ENCODE measurements at places on chromosomes 2 and 18. TPM values are rescaled to one million over a fixed set of nuclear protein-coding genes. Genes with fewer than 3 reads are reported as not detected.

Gene LYG2
- total RNA-seq = not detected

Gene ESPNL
- not detected for total RNA-seq

Gene SERPINB2
- total RNA-seq = not detected

Gene ALLC
- not detected for total RNA-seq

Gene GYPC
- total RNA-seq = 157 TPM

Gene KLHL14
- not detected for total RNA-seq

Gene RANBP2
- total RNA-seq = 182 TPM

Gene SLC16A14
- total RNA-seq = 0.63 TPM

Gene CYB5A
- 3.7 TPM for total RNA-seq

Gene BCL2L11
- 50.1 TPM for total RNA-seq

DNA sequence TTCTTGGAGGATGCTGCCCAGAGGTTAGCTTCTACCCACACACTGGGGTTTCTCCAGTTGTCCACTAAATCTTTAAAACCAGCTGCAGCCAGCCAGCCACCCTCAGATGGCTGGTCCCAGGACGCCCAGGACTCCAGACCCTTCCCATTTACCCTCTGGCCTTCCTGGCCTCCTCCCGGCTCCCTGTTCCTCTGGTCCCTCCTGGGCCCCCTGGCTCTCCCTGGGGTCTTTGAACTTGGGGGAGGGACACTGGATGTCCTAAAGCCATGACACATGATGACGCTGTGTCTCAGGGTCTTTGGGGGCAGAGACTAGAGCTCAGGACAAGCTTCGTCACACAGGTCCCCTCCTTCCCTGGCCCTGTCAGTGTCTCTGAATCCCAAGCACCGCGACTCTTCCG is 201.1 kb upstream of the HDAC4 start:
- peaks cover 3% of the 10 kb centered on the region for H3K27me3 ChIP-seq
- no peak overlapping the region for H3K27ac ChIP-seq
- DNase-seq = no peak
- H3K4me3 ChIP-seq = no peak overlapping the region

GRCh38 chr2:237774811-237775553 is 23.6 kb upstream of the RBM44 start:
- no peak overlapping the region for H3K4me3 ChIP-seq
- H3K4me1 ChIP-seq = no peaks in the 10 kb centered on the region
- H3K36me3 ChIP-seq = peaks cover 83% of the 10 kb centered on the region
- no peaks in the 10 kb centered on the region for H3K27me3 ChIP-seq
- peak; percentile 66 for DNase-seq

GRCh38 chr2:111122631-111123421 is 2.1 kb downstream of the BCL2L11 start:
- peak overlapping the region; percentile 84 for H3K4me3 ChIP-seq
- DNase-seq = peak; percentile 24
- no peak overlapping the region for H3K27ac ChIP-seq
- peaks cover 25% of the 10 kb centered on the region for H3K27me3 ChIP-seq
- H3K4me1 ChIP-seq = peaks cover 53% of the 10 kb centered on the region
- peaks cover 24% of the 10 kb centered on the region for H3K36me3 ChIP-seq

- peaks cover 55% of the 10 kb centered on the region for H3K36me3 ChIP-seq
- peaks cover 38% of the 10 kb centered on the region for H3K4me1 ChIP-seq
- peak overlapping the region; percentile 95 for H3K4me3 ChIP-seq
- no peak for DNase-seq
- H3K27ac ChIP-seq = peak overlapping the region; percentile 97
- H3K27me3 ChIP-seq = no peaks in the 10 kb centered on the region
These were observed 1.3 kb downstream of the HSPD1 start for GRCh38 chr2:197498235-197498936.

DNA sequence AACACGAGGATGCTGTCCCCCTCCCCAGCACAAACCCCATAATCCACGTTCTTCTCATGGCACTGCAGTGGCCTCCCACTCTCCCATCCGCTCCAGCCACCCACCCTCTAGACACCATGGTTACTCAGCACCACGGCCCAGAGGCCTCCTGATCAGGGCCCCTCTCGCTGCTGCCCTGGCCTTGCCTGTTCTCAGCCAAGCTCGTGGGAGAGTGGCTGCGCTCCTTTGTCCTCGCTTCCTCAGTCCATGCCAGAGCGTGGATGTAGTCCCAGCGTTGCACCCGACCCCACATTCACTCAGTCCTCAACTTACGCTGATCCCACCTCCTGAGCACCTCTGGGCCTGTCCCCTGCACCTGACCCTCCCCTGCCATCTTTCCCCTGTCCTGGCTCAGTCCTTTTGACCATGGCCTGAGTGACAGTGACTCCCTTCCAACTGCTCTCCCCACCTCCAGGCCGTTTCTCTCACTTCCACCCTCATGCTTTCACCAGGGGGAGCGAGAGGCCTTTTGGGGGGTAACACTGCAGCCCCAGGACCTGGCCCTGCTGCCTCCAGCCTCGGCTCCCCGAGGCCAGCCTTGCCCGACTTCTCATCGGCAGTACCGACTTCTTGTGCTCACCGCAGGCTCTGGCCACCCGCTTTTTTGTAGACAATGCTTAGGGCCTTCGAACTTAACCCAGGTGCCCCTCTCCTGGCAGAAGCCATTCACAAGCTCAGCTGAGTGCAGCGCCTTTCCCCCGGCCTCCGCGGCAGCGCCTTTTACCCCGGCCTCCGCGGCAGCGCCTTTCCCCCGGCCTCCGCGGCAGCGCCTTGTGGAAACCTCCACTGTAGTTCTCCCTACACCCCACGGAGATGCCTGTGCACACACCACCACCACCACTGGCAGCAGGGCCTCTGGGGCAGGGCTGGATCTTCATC is 131.4 kb downstream of the CLIP4 start:
- H3K4me3 ChIP-seq = no peak overlapping the region
- no peak overlapping the region for H3K27ac ChIP-seq

DNA sequence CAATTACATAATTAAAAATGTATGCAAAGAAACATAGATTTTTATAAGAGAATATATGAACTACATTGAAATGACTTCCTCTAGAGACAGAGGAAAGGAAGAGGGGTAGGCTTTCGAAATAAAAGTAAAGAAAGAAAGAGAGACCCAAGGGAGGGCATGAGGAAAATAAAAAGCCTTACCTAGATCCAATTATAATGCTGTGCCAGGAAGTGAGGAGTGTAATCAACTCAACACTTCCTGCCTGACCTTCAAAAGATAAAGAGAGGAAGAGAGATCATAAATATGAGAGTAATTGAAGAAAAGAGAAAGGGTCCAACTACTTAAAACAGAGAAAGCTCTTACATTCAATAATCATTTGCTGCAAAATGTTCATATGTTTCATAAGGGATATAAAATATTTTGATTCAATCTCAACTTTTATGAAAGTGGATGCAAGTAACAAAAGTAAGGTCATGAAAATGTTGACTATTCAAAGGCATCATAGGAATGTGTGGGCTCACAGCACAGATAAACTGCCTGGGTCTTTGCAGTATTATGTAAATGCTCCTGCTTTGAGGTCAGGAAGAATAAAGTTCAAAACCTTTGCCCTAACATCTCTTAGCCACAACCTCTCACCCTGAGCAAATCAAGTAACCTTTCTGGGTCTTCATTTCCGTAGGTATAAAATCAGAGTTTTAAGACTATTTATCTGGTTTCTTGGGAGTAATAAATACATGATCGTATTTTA is 1237.7 kb downstream of the LRP1B start:
- no peaks in the 10 kb centered on the region for H3K27me3 ChIP-seq
- H3K27ac ChIP-seq = no peak overlapping the region
- H3K4me1 ChIP-seq = no peaks in the 10 kb centered on the region
- no peak for DNase-seq

DNA sequence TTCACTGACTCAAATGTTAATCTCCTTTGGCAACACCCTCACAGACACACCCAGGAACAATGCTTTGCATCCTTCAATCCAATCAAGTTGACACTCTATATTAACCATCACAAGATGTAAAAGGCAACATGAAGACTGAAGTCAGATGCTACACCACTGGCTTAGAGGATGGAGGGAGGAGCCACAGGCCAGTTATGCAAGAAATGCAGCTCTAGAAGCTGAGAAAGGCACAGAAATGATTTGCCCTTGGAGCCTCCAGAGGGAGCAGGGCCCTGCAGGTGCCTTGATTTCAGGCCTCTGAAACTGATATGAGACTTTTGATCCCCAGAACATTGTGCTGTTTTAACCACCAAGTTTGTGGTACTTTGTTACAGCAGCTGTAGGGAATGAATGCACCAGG is 276.3 kb downstream of the KCNS3 start:
- no peaks in the 10 kb centered on the region for H3K27me3 ChIP-seq
- H3K4me3 ChIP-seq = no peak overlapping the region
- no peak overlapping the region for H3K27ac ChIP-seq
- no peak for DNase-seq

- no peak for DNase-seq
- H3K27ac ChIP-seq = no peak overlapping the region
These were observed 1662.1 kb upstream of the NXPH2 start for GRCh38 chr2:140442319-140442718.

DNA sequence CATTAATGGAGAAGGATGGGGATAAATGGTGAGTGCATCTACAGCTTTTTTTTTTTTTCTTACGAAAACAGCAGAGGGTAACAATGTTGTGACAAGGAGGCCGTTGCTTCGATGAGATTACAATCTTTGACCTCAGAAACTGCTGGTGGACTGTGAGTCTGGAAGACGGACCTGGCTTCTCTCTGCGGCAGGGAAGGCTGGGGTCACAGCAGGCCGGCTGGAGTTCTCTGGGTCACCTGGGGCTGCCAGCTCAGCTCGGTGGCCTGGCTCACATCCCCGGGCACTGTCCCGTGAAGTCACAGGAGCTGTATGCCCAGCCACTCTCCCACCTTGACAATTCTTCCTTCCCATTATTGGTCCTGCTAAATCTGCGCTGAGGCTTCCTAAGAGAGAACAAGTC is 160.8 kb downstream of the ACKR3 start:
- H3K4me1 ChIP-seq = no peaks in the 10 kb centered on the region
- DNase-seq = no peak
- H3K4me3 ChIP-seq = no peak overlapping the region
- no peak overlapping the region for H3K27ac ChIP-seq

GRCh38 chr2:138469411-138469810 is 32.2 kb upstream of the SPOPL start:
- no peaks in the 10 kb centered on the region for H3K27me3 ChIP-seq
- no peaks in the 10 kb centered on the region for H3K36me3 ChIP-seq
- no peak overlapping the region for H3K4me3 ChIP-seq
- H3K4me1 ChIP-seq = no peaks in the 10 kb centered on the region
- H3K27ac ChIP-seq = no peak overlapping the region
- no peak for DNase-seq

GRCh38 chr2:163564236-163564635 is 171.6 kb downstream of the FIGN start:
- no peak overlapping the region for H3K4me3 ChIP-seq
- H3K27me3 ChIP-seq = no peaks in the 10 kb centered on the region
- no peak for DNase-seq
- no peak overlapping the region for H3K27ac ChIP-seq

- H3K4me3 ChIP-seq = no peak overlapping the region
- no peaks in the 10 kb centered on the region for H3K36me3 ChIP-seq
- no peak for DNase-seq
- peaks cover 35% of the 10 kb centered on the region for H3K4me1 ChIP-seq
These were observed 46.1 kb upstream of the FOSL2 start for GRCh38 chr2:28346587-28346986.

DNA sequence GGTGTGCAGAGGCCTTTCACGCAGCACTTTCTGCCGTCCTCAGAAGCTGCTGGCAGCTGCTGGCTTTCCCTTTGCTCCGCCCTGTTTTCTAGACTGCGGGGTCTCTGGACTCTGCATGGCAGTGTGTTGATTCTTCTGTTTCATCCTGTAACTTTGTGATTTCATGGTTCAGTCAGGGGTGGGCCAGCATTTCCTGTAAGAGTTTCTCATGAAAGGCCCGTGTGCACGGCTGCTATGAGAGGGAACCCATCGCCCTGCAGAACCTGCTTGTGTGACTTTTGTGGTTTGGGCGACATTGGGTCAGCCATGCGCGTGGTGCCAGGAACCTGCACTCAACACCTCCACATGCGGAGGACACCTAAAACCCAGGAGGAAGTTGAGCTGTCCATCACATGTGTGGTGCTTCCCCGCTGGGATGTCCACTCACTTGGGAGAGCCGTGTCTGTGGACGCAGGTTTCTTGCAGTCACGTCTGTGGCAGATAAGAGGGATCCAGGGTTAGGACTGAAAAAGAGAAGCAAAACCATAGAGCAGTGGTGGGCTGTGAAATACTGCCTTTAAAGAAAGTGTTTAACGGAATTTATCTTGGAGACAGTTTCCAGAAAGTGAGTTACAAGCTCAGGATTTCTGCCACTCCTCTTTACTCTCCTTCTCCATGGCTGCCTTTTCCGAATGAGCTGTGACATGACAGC is 167.3 kb upstream of the ALKAL2 start:
- H3K36me3 ChIP-seq = no peaks in the 10 kb centered on the region
- no peak overlapping the region for H3K4me3 ChIP-seq
- DNase-seq = no peak
- no peak overlapping the region for H3K27ac ChIP-seq

DNA sequence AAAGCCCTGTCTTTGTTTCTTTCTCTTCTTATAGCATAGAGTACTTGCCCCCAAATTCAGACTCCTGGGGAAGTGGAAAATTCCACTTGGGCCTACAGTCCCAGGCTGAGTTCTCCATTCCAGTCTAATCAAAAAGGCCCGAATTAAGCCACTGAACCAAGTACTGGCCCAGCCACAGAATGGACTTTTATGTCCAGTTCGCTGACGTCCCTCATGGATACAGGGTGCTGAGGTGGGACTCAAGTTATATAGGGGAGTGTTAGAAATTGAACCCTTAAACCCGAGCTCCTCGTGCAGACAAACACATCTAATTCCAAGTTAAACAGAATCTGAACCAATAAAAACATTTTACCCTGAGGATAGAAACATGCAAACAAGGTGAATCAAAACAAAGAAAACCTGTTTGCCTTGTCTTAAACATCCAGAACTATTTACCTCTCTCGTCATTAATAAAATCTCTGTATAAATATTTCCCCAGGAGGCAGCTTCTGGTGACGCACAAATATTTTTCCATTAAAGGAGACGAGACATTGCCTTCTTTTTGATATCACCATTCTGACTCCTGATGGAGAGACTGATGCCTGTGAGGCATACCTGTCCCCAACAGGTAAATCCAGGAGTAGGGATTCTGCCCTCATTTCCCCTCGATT is 136.8 kb upstream of the ARL4C start:
- no peaks in the 10 kb centered on the region for H3K36me3 ChIP-seq
- DNase-seq = no peak
- H3K4me1 ChIP-seq = no peaks in the 10 kb centered on the region
- H3K27ac ChIP-seq = no peak overlapping the region
- no peaks in the 10 kb centered on the region for H3K27me3 ChIP-seq
- H3K4me3 ChIP-seq = no peak overlapping the region

- H3K27me3 ChIP-seq = no peaks in the 10 kb centered on the region
- no peaks in the 10 kb centered on the region for H3K4me1 ChIP-seq
- DNase-seq = no peak
- no peaks in the 10 kb centered on the region for H3K36me3 ChIP-seq
These were observed 539.7 kb upstream of the NETO1 start for GRCh38 chr18:73407506-73407905.

DNA sequence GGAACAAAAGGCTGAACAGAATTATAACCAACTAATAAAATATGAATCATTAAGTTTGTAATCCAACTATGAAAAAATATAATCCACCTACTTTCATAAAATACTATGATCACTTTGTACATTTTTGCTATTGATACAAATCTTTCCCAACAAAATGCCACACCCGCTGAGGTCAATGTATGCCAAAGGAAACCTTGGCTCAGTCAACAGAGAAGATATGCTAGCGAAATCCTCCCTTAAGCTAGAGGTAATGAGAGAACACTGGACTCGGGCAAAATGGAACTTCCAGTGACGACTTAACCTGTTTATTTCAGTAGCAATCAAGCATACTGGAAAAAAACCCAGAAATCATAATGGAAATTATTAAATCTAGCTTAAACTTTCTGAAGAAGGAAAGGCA is 81.5 kb downstream of the NOL10 start:
- DNase-seq = no peak
- H3K4me3 ChIP-seq = no peak overlapping the region
- H3K36me3 ChIP-seq = peaks cover 20% of the 10 kb centered on the region
- H3K27me3 ChIP-seq = no peaks in the 10 kb centered on the region
